ENCODE measurements at places on chromosomes 16 and 17.

DNA sequence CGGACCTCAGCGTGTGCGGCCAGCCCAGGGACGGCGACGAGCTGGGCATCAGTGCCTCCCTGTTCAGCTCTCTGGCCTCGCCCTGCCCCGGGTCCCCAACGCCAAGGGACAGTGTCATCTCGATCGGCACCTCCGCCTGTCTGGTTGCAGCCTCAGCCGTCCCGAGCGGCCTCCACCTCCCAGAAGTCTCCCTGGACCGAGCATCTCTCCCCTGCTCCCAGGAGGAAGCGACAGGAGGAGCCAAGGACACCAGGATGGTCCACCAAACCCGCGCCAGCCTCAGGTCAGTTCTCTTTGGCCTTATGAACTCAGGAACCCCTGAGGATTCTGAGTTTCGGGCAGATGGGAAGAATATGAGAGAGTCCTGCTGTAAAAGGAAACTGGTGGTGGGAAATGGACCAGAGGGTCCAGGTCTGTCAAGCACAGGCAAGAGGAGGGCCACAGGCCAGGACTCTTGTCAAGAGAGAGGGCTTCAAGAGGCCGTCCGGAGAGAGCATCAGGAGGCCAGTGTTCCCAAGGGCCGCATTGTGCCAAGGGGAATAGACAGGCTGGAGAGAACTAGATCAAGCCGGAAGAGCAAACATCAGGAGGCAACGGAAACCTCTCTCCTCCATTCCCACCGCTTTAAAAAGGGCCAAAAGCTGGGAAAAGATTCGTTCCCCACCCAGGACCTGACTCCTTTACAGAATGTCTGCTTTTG, 825 bp downstream of the HASPIN start:
- DNase-seq, result no peak

DNA sequence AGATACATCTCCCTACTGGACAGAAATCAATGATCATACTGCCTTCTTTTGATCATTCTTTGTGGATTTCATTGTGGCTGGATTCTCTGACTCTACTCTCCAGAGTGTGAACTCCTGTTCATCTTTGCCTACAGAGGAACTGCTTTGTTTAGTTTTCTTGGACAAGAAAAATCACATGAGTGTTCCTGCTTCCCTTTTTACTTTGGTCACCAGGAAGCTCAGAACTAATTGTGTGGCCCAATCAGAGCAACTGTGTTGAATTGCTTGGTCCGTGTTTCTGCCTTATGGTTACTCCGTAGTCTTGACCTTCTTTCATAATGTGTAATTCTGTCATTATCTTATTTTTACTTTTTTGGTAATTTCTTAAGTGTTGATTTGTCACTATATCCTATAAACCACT, 97.0 kb downstream of the MAF start:
- DNase-seq, result no peak

DNA sequence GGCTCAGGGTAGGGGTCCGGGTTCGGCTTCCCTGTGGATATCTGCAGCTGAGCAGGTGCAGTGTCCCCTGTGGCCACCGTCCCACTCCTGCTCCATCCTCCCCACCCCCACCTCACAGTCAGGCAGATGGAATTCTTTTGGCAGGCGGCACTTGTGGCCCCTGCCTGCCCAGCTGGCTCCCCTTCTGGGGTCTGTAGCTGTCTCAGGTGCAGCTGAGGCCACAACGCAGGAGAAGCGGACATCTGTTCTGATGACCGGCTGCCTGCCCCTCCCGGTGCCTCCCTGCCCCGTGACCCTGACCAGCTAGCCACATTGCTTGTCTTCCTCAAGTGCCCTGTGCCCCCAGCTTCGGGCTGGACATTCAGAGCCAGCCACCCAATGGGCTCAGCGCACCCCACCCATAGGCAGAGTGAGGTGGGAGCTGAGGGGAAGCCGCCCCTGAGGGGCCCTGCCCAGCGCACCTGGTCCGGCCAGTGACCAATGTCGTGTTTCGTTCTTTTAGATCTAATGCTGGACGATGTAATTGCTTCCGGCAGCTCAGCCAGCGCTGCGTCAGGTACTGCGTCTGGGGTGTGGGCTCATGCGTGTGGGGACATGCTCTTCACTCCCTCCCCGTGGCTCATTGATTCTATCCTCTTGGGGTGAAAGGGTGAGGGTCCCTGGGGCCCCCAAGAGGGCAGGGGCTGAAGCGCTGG, 25.2 kb upstream of the ABCC3 start:
- no peak for DNase-seq

GRCh38 chr17:12591021-12591735, 74.5 kb upstream of the MYOCD start:
- no peak for DNase-seq

GRCh38 chr16:49921791-49922456, 66.0 kb upstream of the ZNF423 start:
- DNase-seq, result no peak

GRCh38 chr17:63988127-63988478, 10.0 kb upstream of the PRR29 start:
- no peak for DNase-seq

DNA sequence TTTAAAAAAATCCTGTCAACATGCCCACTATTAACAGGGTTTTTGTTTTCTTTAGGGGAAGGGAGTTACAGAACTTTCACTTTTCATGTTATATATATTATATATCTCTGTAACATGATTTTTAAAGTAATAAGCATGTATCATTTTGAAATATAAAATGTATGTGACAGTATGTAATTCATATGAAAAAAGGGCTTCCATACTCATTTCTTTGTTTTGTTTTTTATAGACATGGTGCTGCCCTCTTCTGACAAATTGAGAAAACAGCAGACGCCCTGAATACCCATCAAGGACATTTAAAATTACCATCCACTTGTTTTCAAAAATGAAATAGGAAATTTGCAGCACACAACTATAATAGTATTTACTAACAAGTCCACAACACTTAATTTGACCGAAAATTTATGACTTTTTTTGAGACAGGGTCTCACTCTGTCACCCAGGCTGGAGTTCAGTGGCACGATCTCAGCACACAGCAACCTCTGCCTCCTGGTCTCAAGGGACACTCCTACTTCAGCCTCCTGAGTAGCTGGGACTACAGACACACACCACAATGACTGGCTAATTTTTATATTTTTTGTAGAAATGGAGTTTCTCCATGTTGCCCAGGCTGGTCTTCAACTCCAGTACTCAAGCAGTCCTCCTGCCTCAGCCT, 30.4 kb downstream of the CFDP1 start:
- no peak for DNase-seq
